ENCODE measurements at places on chromosomes 7 and 10. TPM values are rescaled to one million over a fixed set of nuclear protein-coding genes. Genes with fewer than 3 reads are reported as not detected.

PAPOLB gene
- 0.38 TPM for total RNA-seq

FUOM gene
- 21.2 TPM for total RNA-seq

DNA sequence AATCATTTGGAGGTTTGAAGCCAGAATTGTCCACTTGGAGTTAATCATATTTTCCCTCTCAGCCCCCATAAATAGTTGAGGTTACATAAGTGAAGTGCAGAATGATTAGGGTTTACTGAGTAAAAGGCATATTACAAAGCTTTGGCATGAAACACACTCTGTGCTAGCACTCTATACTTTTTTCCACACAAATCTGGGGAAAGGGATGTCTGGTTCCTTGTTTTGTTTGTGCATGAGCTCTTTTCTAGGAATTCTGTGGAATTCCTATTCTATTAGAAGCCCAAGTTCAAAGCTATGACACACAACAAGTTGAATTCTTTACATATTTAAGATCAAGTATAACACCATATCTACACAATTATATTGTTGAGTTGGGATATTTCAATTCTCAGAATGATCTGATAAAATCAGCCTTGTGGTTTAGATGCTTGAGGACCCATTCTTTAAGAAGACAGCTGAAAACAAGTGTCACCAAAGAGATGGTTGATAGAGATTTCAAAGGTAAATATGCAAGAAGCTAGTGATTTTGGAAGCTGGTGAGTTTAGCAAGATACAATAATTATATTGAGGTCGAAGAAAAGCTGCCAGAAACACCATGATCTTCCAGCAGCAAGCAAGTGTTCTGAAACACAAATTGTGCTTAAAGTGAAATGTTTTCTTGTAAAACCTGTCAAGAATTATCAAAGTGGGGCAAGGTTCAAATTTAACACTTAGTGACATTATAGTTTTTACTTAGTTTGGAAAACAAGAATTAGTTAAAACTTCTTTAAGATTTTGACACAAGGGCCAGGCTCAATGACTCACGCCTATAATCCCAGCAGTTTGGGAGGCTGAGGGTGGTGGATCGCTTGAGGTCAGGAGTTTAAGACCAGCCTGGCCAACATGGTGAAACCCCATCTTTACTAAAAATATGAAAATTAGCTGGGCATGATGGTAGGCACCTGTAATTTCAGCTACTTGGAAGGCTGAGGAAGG is 122.6 kb downstream of the INHBA start:
- no peak overlapping the region for H3K27ac ChIP-seq
- no peak overlapping the region for H3K4me3 ChIP-seq
- H3K4me1 ChIP-seq = no peaks in the 10 kb centered on the region
- DNase-seq = no peak
- no peaks in the 10 kb centered on the region for H3K36me3 ChIP-seq
- H3K27me3 ChIP-seq = no peaks in the 10 kb centered on the region

- no peak overlapping the region for H3K4me3 ChIP-seq
- H3K27ac ChIP-seq = no peak overlapping the region
- H3K36me3 ChIP-seq = no peaks in the 10 kb centered on the region
- H3K4me1 ChIP-seq = no peaks in the 10 kb centered on the region
Measured at GRCh38 chr10:81575036-81575435, 300.0 kb upstream of the NRG3 start.

DNA sequence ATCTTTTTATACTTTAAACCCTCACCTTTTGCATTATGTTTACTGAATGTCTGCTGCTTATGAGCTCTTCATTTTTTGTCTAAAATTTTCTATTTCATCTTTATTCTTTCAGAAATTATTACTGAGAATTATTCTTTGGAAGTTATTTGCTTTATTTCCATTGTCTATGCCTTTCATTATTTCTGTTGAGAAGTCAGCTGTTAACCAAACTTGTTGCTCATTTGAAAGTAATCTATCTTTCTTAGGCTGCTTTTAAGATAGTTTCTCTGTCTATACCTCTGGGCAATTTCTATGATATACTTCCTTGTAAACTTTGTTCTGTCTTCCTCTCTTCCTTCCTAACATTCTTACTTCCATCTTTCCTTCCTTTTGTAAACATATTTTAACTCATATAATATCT is 1165.9 kb upstream of the CELF2 start:
- no peaks in the 10 kb centered on the region for H3K27me3 ChIP-seq
- no peaks in the 10 kb centered on the region for H3K4me1 ChIP-seq

- H3K4me1 ChIP-seq = no peaks in the 10 kb centered on the region
- H3K27me3 ChIP-seq = no peaks in the 10 kb centered on the region
- H3K27ac ChIP-seq = no peak overlapping the region
- no peak overlapping the region for H3K4me3 ChIP-seq
- no peak for DNase-seq
Measured at GRCh38 chr10:3790272-3790671, 5.3 kb upstream of the KLF6 start.

- no peaks in the 10 kb centered on the region for H3K27me3 ChIP-seq
- H3K4me3 ChIP-seq = no peak within 1 kb of the TSS
- H3K4me1 ChIP-seq = no peaks in the 10 kb centered on the region
- no peak for DNase-seq
- no peak within 1 kb of the TSS for H3K27ac ChIP-seq
- H3K36me3 ChIP-seq = no peaks in the 10 kb centered on the region
Measured at GRCh38 chr7:123844712-123845219, at the start of gene HYAL4. Gene HYAL4, plus strand, starts transcription at chr7:123845169. Its CDS starts 23,105 bp downstream, at chr7:123868274.
